Right renal cortex interstitium (tissue), 3 donors: ENCODE measurements at places on chromosomes 2 and 18. TPM values are rescaled to one million over a fixed set of nuclear protein-coding genes. Genes with fewer than 3 reads are reported as not detected.

The MITD1 gene
- 56.4 TPM for polyA plus RNA-seq

The C2orf92 gene
- polyA plus RNA-seq: 6.6 TPM

- no peak for DNase-seq
Observed at GRCh38 chr2:25204190-25204838, 35.9 kb upstream of the POMC start.

- no peak for DNase-seq
Observed at GRCh38 chr2:101113441-101114267, 37.5 kb downstream of the TBC1D8 start.

DNA sequence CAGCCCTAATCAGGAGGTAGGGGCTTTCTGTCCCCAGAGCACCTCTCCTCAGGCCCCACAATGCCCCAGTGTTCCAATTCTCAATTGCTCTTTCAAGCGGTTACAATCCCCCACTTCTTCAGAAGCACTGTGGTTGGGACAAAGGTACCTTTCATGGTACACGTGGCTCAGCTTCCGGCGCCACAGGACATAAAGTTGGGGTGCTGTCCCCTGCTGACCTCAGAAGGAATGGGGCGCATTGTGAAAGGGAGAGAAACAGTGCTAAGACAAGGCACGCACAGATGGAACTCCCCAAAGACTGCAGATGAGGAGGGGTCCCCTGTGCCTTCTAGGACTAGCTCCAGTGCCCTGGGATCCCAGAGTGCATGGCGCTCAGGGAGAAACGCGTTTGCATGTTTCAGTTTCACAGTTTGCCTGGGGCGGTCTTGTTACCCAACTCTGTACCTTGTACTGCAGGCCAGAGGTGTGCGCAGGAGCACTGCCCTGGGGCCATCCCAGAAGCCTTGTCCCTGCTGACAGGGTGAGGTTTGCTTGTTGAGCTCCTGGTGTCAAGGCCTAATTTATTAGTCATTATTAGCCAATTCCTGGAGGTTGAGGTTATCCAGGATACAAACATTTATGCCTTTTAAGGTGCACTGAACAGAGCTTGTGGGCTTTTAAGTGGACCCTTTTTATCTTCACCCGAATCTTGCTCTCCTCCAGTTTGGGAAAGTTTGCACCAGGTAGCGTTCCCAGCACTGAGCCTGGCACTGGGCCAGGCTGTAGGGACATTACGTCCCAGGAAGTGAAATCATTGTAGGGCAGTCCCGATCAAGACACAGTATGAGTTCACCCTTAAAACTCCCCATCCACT, 7.6 kb downstream of the CNDP1 start:
- DNase-seq: no peak

DNA sequence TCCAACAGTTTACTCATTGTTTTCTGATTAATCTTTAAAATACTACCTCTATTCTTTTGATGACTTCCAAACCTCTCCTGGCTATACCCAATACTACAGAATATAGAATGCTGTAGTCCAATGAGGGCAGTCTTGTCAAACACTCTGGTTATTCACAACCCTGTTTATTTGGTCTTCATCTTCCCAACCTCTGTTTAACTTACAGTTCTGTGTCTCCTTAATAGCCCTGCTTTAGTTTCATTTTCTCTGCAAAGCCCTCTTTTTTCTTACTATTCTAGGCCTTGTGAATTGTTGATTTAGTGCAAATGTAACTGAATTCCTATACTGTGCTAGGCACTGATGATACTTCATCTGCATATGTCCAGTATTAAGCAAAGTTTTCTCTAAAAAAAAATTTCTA, 40.0 kb downstream of the ACVR2A start:
- no peak for DNase-seq
